ENCODE measurements at places on chromosomes 11 and 22.

- peak; percentile 27 for DNase-seq
These were observed 76.0 kb downstream of the CWC15 start for GRCh38 chr11:94897330-94897768.

GRCh38 chr11:81573367-81573766, 1160.3 kb downstream of the FAM181B start:
- no peak for DNase-seq

GRCh38 chr11:75592715-75593114, 30.7 kb downstream of the SERPINH1 start:
- no peak for DNase-seq

- DNase-seq = peak; percentile 61
These were observed 375 bp downstream of the SLC25A1 start for GRCh38 chr22:19178065-19178656.

DNA sequence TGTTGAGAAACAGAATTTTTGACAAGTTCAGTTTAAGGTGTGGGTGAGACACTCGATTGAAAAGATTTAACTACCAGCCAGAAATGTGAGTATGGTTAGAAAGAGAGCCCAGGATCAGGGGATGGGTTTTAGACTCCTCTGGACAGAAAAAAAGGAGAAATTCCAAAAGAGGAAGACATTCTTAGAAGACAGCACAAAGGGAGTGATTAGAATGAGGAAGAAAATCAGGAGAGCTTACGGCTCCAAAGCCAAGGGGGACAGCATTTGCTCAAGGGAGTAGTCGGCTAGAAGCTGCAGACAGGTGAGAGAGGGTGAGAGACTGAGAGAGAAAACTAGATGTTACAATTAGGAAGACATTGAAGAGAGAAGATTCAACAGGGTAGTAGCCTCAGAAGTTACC, 166.1 kb downstream of the ADAMTS15 start:
- DNase-seq = no peak

DNA sequence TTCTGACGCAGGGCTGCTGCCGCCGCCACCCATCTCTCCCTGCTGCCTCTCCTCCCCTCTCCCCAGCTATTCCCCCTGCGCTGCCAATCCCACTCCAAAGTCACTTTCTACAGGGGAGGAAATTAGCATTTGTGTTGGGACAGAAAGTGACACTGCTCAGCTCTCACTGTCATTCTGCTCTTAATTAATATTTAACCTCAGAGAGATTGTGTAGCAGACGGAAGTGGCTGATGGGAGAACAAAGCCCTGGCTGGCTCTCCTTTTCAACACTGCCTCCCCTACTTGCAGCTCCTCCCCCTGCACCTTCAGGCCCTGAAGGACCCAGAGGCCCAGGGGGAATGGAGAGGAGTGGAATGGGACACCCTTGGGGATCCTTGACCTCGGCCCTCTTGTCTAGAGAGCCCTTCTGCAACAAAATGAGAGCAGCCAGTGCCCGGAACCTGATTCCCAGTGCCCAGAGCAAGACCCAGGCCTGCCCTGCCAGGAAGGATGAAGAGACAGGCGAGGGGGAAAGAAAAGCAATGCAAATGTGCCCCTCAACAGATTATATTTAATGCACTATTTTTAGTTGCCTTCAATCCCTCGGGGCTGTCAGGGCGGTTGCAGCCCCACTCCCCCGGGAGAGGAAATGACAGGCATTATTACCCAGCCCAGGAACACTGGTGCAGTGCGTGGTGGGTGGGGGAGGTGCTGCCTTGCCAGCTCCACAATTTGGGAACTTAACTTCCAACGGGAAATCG, 14.6 kb upstream of the NRGN start:
- no peak for DNase-seq

- no peak for DNase-seq
These were observed 20.6 kb downstream of the GRAMD1B start for GRCh38 chr11:123450623-123451022.

GRCh38 chr11:34250732-34251588, 106.8 kb downstream of the ABTB2 start:
- DNase-seq = peak; percentile 66

- no peak for DNase-seq
These were observed 2120.0 kb upstream of the RAG2 start for GRCh38 chr11:38718049-38718448.

- DNase-seq = no peak
These were observed 14.7 kb upstream of the UBQLNL start for GRCh38 chr11:5531053-5531831.

DNA sequence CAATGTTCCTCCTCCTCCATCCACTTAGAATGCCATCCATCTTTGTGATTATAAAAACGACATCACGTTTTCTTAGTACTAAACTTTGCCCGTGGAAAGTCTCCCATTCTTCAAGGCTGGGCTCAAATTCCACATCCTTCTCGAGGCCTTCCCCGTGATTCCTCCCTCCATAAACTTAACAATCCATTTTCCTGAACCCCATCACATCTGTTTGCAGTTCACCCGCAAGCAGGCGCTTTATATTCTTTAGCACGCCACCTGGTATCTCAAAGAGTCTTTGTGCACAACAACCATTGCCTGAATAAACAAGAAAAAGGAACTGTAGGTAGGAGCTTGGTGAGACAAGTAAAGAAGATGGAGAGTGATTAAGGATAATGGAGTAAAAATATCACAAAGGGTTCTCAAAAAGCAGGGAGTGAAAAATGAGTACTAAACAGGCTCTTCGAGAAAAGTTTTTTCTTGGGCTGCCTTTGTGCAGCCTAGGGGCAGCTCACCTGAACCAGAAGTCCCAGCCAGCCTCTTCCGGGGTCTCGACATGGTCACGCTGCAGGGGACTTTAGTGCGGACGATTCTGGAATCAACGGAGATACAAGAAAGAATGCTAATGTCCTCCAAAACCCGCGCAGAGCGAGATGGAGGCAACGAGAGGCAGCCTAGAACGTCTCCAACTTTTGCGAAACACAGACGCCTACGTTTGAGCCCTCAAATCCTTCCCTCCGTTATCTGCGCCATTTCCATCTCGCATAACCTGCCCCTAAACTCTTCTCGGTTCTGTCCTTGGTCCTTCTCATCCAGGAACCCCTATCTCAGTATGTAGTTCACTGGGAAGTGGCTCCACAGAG, 585 bp downstream of the THYN1 start:
- DNase-seq = peak; percentile 41

Data from activated naive CD4-positive, alpha-beta T cell treated with Interleukin-2 at 50 U/mL for 16 hours (primary cell).